ENCODE measurements at places on chromosomes 4 and X.

GRCh38 chrX:8310409-8310808 is 139.3 kb upstream of the VCX2 start:
- DNase-seq, result no peak

GRCh38 chr4:149986917-149987316 is 91.3 kb upstream of the DCLK2 start:
- DNase-seq, result no peak

GRCh38 chrX:638482-639131 is 8.0 kb downstream of the SHOX start:
- no peak for DNase-seq

DNA sequence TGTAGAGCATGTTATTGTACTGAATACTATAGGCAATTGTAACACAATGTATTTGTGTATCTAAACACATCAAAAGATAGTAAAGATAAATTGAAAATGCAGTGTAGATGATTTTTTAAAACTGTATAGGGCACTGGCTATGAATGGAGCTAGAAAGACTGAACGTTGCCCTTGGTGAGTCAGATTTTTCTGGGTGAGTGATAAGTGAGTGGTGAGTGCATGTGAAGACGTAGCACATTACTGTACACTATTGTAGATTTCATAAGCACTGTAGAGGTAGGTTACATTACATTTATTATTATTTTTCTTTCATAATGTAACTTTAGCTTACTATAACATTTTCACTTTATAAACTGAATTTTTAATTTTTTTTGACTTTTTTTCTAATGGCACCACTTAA is 1491.6 kb downstream of the TECRL start:
- no peak for DNase-seq

DNA sequence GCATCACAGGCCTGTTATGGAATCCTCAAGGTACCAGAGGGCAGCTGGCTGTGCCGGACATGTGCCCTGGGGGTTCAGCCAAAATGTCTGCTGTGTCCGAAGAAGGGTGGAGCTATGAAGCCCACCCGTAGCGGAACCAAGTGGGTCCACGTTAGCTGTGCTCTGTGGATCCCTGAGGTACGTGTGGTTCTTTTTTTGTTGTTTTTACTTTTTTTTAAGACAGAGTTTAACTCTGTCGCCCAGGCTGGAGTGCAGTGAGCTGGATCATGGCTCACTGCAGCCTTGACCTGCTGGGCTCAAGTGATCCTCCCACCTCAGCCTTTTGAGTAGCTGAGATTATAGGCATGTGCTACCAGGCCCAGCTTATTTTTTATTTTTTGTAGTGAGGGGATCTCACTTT is 46.1 kb downstream of the JADE1 start:
- DNase-seq, result no peak

GRCh38 chrX:113510586-113510985 is 670.0 kb upstream of the AMOT start:
- DNase-seq, result no peak

- DNase-seq, result no peak
Observed at GRCh38 chr4:166311169-166311568, 438.1 kb downstream of the TLL1 start.

DNA sequence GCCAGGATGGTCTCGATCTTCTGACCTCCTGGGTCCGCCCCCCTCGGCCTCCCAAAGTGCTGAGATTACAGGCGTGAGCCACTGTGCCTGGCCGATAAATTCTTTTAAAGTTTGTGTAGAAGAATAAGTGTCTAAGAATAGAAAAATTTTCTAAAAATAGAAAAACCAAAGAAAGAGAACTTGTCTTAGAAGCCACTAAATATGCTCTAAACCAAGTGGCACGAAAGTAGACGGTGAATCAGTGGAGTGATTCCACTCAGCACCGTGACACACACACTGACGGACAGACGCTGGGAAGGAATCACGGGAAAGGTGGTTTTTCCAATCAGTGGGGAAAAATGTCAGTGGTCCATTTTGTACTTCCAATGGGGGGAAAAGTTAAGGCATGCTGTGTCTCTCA is 72.7 kb upstream of the PSAPL1 start:
- no peak for DNase-seq

DNA sequence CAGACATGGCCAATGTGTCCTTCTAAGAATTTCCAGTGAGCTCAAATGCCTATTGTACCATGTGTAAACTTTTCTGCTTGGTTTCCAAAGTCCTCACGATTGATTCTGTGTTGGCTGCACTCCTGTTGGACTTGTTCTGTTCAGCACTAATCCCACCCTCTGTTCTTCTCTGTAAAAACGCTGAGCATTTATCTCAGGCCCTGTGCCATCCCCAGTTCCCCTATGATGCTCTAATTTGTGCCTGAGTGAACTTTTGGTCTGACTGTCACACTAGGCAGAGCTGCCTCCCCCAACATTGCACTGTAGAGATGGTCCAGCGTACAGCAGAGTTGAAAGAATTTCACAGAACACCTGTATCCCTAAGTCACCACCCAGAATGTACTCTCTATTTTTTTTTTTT is 76.1 kb upstream of the STS start:
- no peak for DNase-seq

DNA sequence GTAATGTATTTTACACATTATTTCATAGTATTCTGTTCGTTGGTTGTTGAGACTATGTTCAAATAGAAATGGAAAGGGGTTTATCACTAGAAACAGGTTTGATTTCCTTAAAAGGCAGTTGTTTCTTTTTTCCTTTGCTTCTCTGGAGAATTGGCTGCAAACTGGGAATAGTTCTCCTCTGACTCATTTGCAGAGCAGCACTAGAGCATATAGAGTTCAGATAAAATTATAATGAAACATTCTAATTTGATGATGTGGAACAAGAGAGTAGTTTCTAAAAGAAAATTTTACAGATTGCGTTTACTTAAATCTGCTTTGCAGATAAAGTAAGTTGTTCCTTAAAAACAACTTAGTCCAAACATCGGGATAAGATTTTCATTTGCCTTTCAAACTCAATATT is 29.7 kb downstream of the SYNPO2 start:
- no peak for DNase-seq

GRCh38 chr4:147772459-147772969 is 40.6 kb downstream of the ARHGAP10 start:
- DNase-seq, result no peak

DNA sequence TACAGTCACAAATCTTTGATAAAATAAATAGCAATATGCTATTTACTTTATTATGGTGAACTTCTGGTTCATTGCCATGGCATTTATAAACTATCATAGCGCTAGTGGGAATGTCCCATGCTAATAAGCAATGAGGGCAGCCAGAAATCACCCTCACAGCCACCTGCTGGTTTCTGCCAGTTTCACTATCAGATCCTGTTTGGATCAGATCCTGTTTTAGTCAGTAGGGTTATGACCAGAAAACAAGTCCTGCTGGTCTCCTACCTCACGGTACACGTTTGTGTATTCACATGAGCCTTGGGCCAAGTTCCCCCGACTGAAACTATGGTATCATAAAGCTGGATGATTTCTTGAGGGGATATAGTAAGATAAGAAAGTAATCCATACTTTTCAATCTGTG is 17.7 kb downstream of the FOXR2 start:
- DNase-seq, result no peak

DNA sequence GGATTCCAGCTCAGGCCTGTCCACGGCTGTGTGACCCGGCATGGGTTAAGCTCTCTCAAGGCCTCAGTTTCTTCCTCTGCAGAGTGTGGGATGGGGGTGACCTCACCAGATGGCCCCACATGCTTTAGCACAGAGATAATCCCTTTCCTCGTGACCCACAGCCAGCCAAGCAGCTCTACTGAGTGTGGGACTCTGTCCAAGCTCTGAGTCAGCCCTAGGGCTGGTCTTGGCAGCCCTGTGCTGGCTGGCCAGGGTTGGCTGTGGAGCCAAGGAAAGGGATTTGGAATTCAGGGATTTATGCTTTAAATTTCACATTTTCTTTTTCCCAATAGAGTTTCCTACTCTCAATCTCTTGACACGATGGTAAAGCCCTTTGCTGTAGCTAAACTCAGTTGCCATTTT is 19.7 kb upstream of the SPON2 start:
- no peak for DNase-seq

DNA sequence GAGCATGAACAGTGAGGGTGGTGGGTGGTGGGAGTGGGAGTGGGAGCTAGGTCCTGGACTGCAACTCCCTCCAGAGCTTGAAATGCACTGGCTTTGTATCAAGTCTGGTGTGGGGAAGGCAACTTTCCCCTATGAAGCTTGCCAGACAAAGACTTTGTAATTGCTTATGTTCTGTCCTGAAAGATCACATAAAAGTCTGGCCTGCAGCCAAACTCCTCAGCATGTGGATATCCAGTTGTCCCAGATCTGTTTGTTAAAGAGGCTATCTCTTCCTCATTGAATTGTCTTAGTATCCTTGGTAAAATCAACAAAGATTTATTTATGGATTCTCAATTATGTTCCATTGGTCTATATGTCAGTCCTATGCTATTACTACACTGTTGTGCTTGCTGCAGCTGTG is 607.9 kb downstream of the GLUD2 start:
- no peak for DNase-seq

DNA sequence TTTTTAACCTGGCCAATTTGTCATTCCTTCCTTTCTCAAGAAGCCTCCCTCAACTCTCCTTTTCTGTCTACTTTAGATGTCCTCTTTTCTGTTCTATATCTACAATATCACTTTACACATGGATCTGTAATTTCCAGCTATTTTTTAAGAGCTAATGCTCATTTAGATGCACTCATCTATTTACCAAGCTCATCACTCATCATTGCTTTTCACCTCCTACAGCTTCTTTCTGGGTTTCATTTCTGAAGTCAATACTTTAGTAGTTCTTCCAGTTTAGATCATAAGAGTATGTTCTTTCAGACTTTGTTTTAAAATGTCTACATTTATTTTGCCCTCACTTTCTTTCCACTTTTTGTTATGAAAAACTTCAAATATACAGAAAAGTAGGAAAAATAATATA is 466.9 kb downstream of the MID1IP1 start:
- DNase-seq, result no peak

- DNase-seq, result no peak
Observed at GRCh38 chrX:46628460-46629371, 55.2 kb downstream of the CHST7 start.

- no peak for DNase-seq
Observed at GRCh38 chrX:68892651-68893050, 63.8 kb downstream of the EFNB1 start.

DNA sequence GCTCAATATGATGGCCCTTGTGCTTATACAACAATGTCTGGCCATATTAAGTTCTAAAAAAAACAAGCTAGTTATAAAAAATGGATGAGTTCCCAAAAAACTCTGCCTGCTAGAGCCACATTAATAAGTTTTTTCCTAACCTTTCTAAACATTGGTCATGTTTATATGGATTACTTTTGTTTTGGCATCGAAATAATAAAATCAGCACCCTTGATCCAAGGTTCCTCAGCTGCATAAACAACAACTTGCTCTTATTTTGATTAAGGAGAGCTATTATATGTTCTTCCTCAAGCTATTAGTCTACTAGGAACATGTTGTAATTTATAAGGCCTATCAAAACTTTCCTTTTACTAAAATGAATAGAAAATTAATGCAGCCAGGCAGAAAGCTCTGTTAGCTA is 48.4 kb downstream of the UNC5C start:
- no peak for DNase-seq

- no peak for DNase-seq
Observed at GRCh38 chrX:10897768-10898167, 213.4 kb upstream of the HCCS start.

Measured in stimulated activated CD4-positive, alpha-beta T cell treated with anti-CD3 and anti-CD28 coated beads, Interleukin-2, amount 100 ng/mL, for 4 hours (primary cell).